Endodermal cell (in vitro differentiated cells): ENCODE measurements at places on chromosomes 6 and 20.

DNA sequence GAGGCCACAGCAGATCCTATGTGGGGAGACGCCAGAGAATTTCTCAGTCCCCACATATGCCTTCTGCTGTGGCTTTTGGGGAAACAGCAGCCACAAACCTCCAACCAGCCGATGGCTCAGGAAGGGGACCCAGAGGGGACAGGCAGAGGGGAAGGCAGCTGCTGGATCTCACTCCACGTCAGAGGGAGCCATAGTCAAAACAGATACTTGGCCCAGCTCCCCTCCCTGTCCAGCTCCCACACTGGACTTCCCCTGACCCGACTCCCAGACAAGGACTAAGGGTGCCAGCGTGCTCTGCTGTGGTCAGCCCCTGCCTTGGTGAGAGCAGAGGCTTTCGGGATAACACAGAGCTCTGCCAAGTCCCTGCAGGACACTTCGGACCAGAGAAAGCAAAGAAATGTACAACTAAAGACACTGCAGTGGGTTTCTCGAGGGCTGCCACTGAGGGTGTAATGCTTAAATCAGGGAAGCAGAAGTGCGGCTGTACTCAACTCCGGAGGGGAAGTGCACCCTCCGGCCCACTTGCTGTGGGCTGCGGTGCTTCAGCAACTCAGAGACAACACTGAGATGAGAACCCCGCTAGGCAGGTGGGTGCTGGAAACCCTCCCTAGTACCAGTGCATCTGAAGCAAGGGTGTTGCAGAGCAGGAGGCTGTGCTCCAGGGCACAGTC is 47.2 kb downstream of the RRBP1 start:
- no peak for DNase-seq

- DNase-seq = peak; percentile 29
These were observed 99.7 kb downstream of the JPH2 start for GRCh38 chr20:44087051-44087856.

DNA sequence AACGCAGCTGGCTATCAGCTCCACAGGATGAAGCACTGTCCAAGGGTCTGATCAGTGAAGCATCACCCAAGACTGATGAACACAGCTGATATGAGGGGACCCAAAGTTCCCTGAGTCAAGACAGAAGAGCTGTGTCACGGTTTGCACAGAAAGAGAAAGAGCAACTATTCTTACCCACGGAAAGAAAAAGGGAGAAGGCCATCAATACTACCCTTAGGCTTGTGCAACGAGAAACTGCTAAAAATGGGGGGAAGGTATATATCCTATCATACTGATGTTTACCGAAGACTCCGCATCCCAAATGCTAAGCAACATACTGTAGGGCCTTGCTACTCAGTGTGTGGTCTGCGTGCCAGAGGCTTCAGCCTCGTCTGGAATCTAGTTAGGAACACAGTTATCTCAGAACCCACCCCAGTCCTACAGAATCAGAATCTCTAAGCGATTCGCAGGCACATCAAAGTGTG is 665 bp downstream of the FASTKD5 start:
- DNase-seq = no peak

- no peak for DNase-seq
These were observed 117.3 kb downstream of the SMLR1 start for GRCh38 chr6:130944486-130944885.
